ENCODE measurements at places on chromosomes 6 and 20.

GRCh38 chr6:161817881-161818280 lies 544.0 kb upstream of the AGPAT4 start:
- no peak for DNase-seq

DNA sequence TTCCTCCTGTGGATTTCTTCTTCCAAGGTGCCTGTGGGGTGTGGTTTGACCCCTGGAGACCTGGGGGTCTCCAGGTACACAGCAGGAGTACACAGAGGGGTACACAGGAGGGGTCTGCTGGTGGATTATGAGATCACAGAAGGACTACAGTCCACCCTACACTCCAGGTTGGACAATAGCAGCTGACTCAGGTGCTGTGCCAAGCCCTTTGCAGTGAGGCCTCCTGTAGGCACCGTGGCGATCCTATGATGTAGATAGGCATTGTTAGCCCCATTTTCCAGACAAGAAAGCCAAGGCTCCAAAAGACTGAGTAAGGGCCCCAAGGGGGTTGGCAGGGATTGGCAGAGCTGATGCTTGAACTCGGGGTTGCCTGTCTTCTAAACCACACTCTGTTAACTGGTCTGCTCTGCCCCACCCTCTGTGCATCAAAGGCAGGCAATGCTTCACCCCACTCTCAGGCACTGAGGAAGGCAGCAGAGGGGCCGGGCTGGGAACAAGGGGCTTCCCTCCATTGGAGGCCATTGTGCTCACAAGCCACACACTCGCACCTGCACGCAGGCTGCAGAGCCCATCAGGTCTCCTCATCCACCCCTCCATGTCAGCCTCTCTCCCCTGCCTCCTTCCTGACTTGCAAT lies 77.5 kb upstream of the SIRPA start:
- DNase-seq, result no peak

DNA sequence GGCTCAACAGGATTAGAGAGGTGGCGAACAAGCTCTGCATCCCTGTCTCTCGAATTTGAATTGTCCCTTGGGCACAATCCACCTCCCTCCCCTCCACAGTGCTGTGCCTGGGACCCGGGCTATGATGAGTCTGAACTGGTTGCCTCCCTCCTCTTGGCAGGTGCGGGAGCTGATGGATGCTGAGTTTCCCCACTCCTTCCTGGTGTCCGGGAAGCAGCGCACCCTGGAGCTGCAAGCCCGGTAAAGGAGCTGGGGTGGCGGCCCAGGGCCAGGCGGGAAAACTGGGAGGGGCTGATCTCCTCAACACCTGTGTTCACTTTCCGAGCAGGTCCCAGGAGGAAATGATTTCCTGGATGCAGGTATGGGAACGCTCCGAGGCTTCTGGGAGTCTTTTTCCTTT lies 14.9 kb downstream of the FGD2 start:
- DNase-seq, result no peak

DNA sequence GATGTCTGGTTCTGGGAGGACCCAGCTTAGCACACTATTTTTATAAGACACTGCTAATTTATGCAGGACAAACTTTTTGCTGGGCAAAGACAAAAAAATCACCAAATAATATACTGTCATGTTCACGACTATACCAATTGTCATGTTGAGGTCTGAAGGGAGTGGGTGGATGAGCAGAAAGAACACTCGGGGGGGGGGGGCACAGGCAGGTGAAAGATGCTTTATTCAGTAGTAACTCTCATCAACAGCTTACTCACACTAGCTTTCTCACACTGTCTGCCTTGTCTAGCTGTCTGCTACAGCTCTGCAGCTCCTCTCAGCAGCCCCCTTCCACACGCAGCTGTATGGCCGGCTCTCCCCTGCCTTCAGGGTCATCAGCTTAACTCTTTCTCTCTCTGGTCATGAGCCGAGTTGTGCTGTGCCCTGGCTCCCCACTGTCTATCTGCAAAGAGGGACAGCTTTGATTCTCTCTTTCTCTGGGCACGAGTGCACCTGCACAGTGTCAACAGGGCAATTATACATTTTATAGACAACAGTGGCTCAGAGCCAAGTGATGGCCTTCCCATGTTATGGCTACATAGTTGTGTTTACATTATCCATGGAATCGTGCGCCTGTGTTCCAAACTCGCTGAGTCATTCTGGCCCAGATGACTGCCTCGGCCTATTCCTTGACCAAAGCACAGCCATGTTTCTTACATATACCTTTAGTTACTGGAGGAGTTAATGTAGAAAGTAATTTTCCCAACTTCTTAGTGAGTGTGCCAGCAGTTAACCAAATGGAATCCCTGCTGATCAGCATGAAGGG lies 187.7 kb upstream of the PRSS16 start:
- no peak for DNase-seq

DNA sequence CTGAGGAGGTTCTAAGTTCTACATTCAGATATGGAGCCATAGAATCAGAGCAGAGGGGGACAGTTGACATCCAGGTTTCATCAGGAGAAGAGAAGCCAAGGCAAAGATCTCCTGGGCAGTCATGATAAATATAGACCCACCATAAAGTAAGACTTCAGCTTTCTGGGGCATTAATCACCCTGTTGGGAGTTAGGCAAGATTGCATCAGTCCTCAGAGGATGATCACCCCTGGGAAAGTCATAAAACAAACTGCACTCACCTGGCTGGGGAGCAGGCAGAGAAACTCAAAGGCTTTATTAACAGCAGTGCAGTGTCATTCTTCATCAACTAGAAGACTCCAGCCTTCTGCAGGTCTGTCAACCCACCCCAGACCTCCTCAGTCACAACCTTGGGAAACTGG lies 301.3 kb upstream of the JARID2 start:
- no peak for DNase-seq

DNA sequence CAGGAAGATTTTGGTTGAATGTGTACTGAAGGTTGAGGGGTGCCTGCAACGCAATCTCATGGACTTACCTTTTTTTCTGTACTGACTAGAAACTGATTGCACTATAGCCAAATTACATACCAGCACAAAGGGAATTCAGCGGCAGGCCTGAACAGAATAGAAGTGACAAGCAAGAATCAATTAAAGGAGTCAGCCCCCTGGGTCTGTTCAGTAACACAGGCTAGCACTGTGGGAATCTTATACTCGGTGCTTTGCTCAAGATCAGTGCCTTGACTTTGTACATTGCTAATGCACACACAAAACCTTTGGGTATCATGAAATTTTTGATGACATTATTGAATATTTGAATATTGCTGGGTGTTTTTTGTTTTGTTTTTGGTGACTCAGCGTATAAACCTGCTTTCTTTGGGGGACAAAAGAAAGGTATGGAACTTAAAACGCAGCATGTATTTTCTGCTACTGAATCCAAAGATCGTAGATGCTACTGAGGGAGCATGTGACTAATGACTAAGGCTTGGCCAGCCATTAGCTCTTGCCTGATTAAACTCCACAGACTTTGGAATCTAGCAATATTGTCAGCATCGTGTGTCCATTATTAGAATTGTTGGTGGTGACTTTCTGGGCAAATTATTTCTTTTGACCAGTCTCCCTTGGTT lies 236.6 kb downstream of the ARID1B start:
- DNase-seq, result no peak

- DNase-seq, result no peak
Observed at GRCh38 chr6:31352683-31353383, 4.1 kb downstream of the HLA-B start.

- DNase-seq, result no peak
Observed at GRCh38 chr6:4727217-4727616, 49.0 kb upstream of the CDYL start.

DNA sequence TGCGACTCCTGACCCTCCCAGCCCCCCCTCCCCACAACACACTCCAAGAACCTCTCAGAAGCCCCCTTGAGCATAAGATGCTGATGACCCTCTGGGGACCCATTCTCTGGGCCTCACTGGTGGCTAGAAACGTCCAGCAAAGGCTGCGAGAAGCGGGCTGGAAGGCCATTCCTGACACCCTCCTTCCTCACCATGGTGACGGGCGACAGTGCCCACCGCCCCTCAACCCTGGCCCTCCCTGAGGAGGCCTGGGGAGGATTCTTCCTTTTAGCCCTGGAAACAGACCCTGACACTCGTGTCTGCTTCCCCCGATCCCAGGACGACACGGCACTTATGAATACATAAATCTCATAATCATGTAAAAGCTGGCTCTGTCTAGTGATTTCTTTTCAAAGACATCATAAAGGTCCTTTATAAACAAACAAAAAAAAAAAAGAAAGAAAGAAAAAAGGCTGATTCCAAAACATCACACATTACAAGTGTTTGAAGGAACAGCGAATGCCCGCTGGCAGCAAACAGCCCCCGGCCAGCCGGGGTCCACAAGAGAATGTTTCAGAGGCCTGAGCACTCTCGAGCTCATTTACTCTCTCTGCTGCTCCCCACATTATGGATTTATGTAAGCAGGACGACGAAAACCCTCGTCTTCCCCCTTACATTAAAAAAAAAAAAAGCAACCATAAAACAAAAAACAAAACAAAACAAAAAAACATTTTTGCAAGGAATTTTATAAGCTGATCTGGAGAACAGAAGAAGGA lies 40.7 kb downstream of the PREX1 start:
- no peak for DNase-seq

- peak; percentile 25 for DNase-seq
Observed at GRCh38 chr6:35804996-35805736, at the start of gene LHFPL5. TSS of gene LHFPL5 (plus strand) at chr6:35805352. CDS start at chr6:35805671, 319 bp downstream.

DNA sequence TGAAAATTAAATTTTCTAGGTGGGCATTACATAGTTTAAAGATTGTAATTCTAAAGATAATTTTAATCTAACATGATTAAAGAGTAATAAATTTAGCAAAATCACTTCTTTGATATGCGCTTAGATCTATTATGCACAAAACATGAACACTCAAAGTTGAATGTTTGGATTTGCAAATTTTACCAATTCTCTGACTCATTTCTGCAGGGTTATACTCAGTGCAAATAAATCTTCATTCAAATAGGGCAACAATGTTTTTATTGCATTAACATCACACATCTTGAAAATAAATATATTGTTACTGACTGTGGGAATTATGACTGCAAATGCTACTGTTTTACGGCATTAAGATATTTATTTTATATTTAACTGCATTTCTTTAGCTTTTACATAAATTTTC lies 110.7 kb downstream of the OGFRL1 start:
- DNase-seq, result no peak

GRCh38 chr6:13478525-13478966 lies 8.9 kb downstream of the GFOD1 start:
- DNase-seq, result no peak

GRCh38 chr6:16487996-16488674 lies 249.7 kb downstream of the GMPR start:
- no peak for DNase-seq

GRCh38 chr6:41599015-41599851 lies 39.0 kb upstream of the MDFI start:
- DNase-seq, result no peak

- DNase-seq, result peak; percentile 29
Observed at GRCh38 chr6:150290429-150290828, 78.4 kb upstream of the IYD start.

All from fibroblast of pulmonary artery (primary cell).